ENCODE measurements at places on chromosomes 11 and 22. TPM values are rescaled to one million over a fixed set of nuclear protein-coding genes. Genes with fewer than 3 reads are reported as not detected.

MIAT gene
- total RNA-seq = not detected

DDI1 gene
- total RNA-seq = not detected

PLAAT3 gene
- 4.7 TPM for total RNA-seq

LDLRAD3 gene
- total RNA-seq = 8.1 TPM

VWCE gene
- total RNA-seq = 0.35 TPM

TMPRSS5 gene
- total RNA-seq = not detected

OR10A3 gene
- total RNA-seq = not detected
